ENCODE measurements at places on chromosomes 11 and 22.
A peak's percentile ranks its signal among the peaks of the same experiment; 100 is the strongest.

DNA sequence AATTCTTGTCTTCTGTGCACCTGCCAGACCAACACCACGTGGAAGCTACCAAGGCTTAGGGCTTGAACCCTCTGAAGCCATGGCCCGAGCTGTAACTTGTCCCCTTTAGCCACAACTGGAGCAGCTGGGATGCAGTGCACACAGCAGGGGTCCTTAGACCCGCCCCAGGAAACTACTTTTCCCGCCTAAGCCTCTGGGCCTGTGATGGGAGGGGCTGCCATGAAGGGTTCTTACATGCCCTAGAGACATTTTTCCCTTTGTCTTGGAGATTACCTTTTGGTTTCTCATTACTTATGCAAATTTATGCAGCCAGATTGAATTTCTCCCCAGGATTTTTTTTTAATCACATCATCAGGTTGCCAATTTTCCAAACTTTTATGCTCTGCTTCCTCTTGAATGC is 9.7 kb downstream of the PATE3 start:
- no peak for DNase-seq

DNA sequence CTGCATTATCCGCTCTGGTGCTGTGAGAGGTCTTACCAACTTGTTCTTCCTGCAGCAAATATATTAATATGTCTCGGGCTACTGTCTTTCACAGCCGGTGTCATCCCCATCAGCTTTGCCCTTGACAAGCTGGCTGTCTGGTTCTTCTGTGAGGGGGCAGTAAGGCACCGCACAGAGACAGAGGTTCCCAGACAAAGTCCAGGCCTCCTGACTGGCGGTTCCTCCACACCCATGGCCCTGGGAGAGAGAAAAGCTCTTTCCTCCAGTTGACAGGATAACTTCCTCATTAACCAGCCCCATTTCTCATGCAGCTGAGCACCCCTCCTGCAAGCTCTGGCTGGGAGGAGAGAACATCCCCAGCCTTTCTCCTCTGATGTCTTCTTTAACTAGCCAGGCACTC is 212.5 kb upstream of the SEZ6L start:
- DNase-seq: no peak

- DNase-seq: no peak
Measured at GRCh38 chr11:132772703-132773545, 759.4 kb downstream of the OPCML start.

DNA sequence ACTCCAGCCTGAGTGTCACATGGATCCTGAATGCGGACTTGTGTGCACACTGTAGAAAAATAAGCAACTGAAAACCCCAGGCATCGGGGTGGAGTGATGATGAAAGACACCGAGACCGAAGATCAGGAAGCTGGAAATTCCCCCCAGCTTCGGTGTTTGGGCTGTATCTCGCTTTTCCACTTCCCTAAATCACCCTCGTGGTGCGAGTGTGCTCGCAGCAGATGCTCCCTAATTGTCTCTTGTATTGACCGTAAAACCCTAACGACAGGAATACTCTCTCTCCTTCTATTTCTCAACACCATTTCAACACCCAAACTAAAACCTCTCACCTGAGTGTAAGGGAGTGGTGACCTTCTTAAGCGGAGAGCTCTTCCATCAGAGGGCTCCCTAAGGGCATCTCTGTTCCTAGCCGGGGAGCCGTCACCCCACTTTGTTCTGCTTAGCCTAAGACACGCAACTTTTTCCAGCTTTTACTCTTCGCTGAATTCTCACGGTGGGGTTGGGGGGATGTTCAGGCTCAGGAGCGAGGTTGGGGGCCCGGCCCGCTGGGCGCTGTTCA is 635 bp upstream of the GRK3 start:
- no peak for DNase-seq

DNA sequence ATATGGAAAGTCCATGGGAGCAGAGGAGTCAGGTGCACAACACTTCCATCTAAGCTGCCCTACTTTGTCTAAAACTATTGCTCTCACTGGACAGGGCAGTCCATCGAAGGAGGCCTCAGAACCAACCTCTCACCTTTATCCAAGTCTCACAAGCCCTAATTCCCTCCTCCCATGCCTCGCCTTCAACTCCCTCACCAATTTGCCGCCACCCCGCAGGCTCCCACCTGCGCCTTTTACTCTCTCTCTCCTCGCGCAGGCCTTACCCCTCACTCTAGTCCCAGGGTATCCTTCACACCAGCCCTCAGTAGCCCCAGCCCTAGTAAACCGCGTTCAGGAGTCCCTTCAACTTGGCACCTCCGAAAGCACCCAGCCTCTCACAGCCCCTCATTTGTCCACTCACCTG is 451 bp downstream of the FHIP1B start:
- no peak for DNase-seq

- DNase-seq: no peak
Measured at GRCh38 chr11:105226091-105226490, 86.5 kb upstream of the CARD18 start.

- peak; percentile 75 for DNase-seq
Measured at GRCh38 chr11:65425105-65425970, 2.7 kb downstream of the NEAT1 start.

DNA sequence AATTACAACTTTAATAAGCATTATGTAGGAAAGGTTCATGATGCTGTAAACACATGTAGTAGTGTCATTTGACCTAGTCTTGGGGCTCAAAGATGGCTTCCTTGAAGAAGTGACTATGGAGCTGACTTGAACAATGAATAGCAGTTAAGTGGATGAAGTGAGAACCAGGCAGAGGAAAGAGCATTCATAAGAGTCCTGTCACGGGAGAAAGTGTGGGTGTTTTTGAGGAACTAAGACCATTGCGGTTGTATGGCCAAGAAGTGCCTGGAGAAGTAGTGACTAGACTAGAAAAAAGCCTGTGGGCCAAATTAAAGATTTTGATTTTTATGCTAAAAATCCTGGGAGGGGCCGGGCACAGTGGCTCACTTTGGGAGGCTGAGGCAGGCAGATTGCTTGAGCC is 7.2 kb upstream of the IL18BP start:
- no peak for DNase-seq

Measured in effector memory CD4-positive, alpha-beta T cell (primary cell).